Stimulated activated CD4-positive, alpha-beta T cell treated with anti-CD3 and anti-CD28 coated beads, Interleukin-4, amount 100 ng/mL, for 24 hours (primary cell): ENCODE measurements at places on chromosomes 5 and 9.
A peak's percentile ranks its signal among the peaks of the same experiment; 100 is the strongest.

DNA sequence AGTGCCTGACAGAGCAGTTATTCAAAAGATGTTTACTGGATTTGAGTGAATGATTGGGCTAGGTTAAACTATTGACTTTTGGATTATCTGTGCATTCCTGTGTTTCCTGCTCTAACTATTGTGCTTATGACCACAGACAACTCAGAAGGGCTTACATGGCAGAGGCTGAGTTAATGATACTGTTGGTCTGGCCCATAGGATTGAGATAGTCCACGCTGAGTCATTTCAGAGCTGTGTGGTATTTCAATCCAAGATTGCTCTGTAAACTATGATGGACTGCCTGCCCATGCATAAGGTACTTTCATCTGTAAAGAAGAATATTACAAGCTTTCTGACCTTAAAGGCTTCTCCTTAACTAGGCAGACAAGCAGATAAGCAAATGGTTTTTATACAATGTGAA, 49.1 kb upstream of the SLIT3 start:
- no peak for DNase-seq

- no peak for DNase-seq
Observed at GRCh38 chr5:10521466-10522223, 42.2 kb upstream of the ANKRD33B start.

DNA sequence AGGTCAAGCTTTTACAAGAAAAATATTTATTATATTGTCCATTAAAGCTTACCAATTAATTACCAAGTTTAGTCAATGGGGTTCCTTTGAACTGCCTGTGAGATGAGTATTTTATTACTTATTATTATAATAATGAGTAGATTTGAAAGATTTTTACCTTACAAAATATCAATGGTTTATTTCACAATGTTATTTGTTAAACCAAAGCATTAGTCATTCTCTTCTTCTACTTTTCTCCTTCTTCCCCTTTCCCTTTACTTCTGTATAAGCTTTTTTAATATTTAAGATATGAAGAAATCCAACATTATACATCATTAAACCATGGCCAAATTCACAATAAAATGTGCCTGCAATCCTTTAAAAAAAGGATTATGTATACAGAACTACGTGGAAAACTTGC, 369.5 kb downstream of the ARL15 start:
- DNase-seq: no peak

- DNase-seq: no peak
Observed at GRCh38 chr5:111787006-111787405, 30.0 kb upstream of the NREP start.

- no peak for DNase-seq
Observed at GRCh38 chr5:8650186-8650585, 781.2 kb downstream of the MTRR start.

GRCh38 chr9:114417511-114417910, 29.7 kb upstream of the AKNA start:
- DNase-seq: no peak

- DNase-seq: no peak
Observed at GRCh38 chr5:156819537-156819936, 30.6 kb upstream of the PPP1R2B start.

DNA sequence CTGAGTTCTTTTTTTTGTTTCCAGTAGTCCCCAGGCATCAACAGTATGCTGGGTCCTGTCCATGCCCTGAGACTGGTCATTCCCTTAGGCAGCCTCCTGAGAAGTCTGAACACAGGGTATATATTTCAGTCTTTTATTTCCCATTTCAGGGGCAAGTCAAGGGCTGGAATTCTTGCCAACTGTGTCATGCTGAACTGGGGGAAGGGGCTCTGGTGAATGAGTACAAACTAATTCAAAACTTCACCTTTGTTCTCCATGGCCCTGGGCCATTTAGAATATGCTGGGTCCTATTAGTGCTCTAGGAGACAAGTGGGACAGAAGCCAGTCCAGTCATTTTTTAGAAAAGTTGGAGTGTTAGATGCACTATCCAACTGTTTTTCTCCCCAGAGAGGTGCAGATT, 170.3 kb downstream of the TMC1 start:
- DNase-seq: no peak

DNA sequence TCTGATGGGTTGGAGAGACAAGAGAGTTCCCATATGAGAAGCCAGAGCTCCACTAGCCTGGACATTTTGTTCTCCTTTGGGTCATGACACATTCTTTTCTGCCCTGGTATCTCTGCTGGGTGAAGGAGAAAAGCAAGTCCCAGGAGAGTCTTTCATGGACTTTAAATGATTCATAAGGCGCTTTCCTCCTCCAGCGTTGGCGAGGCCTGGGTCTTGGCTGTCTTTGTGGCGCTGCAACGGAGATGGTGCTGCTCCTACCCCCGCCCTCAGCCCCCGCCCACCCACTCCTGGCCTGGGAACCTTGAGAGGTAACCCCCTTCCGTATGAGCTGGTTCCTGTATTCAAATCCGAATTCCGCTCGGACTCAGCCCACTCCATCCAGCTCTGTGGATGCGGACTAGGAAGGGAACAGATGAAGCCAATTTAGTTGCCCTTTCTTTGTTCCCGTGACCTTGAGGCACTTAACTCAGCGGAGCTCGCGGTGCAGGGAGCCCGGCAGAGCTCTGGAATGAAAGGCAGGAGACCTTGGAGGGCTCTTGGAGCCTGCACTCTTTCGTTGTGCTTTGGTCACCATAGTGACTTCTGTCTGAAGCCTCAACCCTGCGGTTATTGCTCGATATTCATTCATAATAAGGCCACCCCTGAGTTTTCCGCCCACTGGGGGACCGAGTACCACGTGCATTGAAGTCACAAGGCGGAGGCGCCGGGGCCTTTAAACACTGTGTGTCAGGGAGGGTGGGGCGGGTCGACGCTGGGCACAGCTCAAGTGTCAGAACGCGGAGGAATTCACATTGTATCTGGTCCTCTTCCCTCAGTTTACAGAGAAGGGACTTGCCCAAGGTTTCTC, 14.0 kb upstream of the PWWP2A start:
- no peak for DNase-seq

DNA sequence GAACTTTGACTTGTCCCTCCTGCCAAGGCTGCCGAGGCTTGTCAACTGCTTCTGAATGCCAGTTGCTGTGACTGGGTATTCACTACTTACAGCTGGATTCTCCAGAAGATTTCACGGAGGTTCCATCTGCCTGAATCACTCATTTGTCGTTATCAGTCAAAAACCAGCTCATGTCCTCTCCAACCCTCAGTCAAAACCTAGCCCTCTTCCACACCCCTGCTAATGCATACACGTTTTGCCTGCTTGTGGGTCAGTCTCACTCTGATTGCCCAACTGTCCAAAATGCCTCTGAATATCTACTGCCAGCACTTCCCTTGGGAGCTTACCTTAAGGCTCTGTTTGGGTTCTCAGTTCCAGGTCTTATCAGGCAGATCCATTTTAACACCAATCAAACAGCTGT, 238.6 kb upstream of the TMEM161B start:
- DNase-seq: no peak

DNA sequence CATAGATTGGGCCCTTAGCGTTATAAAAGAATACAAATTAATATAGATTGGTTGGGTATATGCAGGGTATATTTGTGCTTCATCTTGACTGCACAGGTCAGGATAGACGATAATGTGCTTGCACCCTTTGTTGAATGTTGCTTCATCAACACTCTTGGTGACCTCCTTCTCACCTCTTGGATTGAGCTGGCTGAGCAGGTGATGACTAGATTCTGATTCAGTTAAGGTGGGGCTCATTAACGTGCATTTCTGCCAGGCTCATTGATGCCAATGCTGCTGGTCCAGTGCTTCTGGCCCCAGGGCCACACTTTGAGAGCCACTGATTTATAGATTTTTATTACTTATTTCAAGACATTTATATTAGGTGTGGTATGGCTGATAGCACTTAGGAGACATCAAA, 27.7 kb downstream of the PCSK5 start:
- no peak for DNase-seq

DNA sequence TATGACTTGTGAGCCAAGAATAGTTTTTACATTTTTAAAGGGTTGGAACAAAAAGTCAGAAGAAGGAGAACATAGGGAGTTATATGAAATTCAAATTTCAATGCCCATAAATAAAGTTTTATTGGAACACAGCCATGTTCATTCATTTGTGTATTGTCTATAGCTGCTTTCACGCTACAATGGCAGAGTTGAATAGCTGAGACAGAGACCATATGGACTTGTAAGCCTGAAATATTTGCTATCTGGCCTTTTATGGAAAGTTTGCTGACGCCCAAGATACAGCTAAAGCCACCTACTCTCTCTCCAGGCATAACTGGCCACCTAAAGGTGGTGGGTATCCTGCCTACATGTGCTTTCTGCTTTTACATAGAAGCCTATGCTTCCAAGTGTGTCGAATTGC, 10.9 kb downstream of the DAB2IP start:
- DNase-seq: no peak

- no peak for DNase-seq
Observed at GRCh38 chr9:87278971-87279733, 218.5 kb upstream of the DAPK1 start.

- no peak for DNase-seq
Observed at GRCh38 chr5:135129307-135129706, 95.3 kb upstream of the PITX1 start.

GRCh38 chr9:116308076-116308475, 154.5 kb downstream of the PAPPA start:
- DNase-seq: no peak

GRCh38 chr9:125106285-125106893, 36.9 kb downstream of the SCAI start:
- no peak for DNase-seq

DNA sequence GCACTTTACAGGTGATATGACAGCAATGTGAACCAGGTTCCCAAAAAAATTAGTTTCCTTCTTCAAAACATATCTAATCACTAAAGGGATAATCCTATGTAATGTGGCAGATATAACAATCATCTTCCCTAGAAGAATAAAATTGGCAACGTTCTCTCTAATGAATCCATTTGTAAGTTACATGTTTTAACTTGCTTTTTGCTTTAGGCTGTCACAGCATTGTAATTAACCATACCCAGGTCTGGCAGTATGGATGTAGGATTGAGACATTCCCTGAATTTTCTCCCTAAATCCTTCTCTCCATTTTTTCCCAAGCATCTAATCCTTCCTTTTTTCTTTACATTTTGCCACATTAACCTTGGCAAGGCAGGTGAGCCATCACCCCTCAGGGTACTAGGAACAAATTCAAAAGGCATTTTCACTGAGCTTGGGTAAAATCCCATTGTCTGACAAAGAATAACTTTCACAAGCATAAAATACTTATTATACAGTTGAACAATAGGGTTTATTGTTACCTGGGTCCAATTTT, 548.3 kb downstream of the SEMA5A start:
- no peak for DNase-seq

GRCh38 chr5:149237662-149238061, 34.0 kb upstream of the AFAP1L1 start:
- DNase-seq: no peak

GRCh38 chr9:110157823-110158664, 49.9 kb downstream of the C9orf152 start:
- DNase-seq: no peak

DNA sequence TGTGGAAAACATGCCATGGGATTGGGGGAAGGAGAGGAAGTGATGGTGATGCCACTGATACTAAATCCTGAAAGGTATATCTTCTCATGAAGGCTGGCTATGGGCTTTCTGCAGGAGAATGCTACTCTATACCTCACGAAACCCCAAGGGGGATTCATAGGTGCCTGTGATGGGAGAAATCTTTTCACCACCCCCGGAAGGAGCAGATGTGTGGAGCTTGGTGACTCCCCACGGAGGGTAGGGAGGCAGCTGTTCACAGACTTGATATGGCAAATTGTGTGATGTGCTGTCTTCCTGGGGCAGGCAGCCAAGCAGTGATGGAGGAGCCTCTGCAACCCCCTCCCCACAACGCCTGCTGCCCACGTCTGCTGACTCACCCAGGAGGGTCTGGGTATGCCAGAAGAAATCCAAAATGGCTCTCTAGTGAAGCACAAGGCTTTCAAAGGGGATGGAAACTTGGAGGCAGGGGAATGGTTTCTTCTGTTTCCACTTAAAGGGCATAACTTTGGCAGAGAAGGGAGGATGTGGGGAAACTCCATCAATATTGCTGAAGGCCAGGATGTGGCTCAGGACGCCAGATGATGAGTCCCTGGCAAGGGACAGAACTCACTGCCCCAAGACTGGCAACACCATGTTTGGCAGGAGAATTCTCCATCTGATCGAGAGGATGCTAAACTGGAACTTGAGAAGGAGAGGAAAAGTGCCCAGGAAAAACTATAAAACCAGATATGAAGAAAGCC, 188.3 kb downstream of the GABBR2 start:
- no peak for DNase-seq

GRCh38 chr9:114898741-114899140, 31.6 kb downstream of the TNFSF8 start:
- DNase-seq: peak; percentile 64

GRCh38 chr9:27204578-27204977, 92.4 kb downstream of the EQTN start:
- no peak for DNase-seq

DNA sequence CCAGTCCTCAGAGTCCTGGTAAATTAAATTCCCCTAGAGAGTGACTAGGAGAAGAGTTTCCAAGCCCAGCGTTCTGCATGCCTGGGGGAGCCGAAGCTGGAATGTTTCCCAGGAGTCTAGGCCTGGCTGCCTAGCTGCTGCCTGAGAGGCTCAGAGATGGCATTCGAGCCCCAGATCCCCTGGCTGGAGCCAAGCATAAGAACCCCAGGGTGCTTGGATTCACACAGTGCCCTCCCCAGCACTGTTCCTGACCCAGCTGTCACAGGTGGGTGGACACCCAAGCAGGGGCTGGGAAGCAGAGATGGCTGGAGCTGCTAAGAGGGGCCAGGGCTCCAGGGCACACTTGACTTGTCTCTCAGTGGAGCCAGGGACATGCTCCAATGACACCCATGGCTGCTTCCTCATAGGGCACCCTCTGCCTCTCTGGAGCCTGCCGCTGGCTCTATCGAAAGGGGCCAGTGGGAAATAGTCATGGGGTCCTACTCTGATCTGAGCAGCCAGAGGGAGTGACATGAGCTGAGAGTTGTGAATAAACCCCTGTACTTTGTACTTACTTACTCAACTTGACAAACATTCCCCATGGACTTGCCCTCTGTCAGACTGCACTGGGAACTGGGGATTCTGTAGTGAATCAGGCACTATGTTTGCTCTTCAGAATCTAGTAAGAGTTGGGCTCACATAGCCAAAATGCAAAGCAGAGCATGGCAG, 62.6 kb upstream of the XPA start:
- no peak for DNase-seq

DNA sequence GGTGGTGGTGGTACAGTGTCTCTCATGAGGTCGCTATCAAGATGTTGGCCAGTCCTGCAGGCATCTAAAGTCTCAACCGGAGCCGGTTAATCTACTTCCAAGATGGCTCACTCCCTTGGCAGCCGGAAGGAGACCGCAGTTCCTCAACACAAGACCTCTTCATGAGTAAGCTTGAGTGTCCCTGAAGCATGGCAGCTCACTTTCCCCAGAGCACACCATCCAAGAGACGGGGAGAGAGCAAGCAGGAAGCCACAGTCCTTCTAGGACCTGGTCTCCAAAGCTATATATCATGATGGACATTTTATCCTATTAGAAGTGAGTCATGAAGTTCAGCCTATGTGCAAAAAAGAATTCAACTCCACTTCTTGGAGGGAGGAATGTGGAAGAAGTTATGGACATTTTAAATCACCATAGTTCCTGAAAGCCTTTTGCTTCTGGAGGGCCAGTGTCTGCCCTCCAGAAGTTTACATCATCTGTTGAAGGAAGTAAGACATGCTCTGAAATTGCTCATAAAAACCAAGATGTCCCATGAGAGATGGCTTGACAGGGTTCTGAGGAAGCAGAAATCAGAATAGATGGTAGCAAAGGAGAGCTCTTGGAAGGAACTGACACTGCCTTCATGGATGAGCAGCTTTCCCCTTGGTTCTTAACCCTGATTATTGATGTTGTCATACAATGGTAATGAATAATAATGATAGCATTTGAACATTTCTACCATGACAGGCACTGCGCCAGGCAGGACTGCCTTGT, 21.3 kb downstream of the GALNT10 start:
- DNase-seq: no peak
